Substantia nigra (tissue), 51 donors: ENCODE measurements at places on chromosomes 2 and 18.
A peak's percentile ranks its signal among the peaks of the same experiment; 100 is the strongest.

GRCh38 chr2:229443546-229444268 is 172.6 kb upstream of the PID1 start:
- DNase-seq = no peak

DNA sequence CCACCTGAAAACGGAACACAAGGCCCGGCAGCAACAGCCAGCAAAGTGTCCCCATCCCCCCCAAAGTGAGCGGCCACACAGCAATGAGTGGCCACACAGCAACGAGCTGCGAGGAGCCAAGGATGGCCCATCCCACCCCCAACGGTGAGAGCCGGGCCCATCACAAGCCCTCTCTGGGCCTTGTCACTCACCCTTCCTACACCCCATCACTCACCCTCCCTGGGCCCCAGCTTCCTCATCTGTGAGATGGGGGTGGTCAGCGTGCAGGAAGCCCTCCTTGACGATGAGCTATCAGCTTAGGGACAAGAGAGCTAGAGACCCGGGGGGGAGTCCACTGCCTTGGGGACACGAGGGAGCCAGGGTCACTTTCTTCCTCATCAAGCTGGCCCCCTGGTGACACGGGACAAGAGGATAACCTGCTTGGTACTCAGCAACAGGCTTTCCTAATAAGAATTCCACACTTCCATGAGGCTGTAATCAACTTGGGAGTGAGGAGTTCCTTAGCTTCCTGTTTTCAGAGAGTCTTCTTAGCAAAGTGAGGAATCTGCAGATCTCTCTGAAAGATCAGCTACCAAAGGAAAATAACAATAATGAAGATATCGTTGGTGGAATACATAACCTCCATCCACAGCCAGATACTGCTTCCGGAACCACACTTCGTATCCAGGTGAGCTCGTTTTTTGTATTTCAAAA is 92.8 kb downstream of the HDAC4 start:
- no peak for DNase-seq

GRCh38 chr2:71895320-71896161 is 252.1 kb downstream of the CYP26B1 start:
- no peak for DNase-seq

- DNase-seq = no peak
Measured at GRCh38 chr2:150426315-150426714, 61.2 kb downstream of the RND3 start.

GRCh38 chr2:26429779-26430578 is 28.3 kb downstream of the DRC1 start:
- DNase-seq = no peak

DNA sequence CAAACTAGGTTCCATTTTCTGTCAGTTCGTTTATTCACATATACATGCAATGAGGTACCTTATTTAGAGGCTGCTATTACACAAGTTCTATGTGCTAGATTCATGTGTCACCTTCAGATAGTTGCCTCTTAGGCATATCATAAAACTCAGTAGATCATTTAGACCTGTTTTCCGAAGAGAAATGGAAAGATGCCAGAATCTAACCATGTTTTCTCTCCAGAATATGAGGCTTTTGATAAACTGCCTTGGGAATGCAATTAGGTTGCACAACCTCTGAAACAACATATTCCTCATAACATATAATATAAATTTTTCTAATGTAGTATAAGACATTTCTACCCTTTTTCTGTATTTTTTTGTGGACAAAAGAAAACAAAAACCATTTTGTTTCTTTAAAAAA is 108.1 kb downstream of the PRPF40A start:
- DNase-seq = no peak

DNA sequence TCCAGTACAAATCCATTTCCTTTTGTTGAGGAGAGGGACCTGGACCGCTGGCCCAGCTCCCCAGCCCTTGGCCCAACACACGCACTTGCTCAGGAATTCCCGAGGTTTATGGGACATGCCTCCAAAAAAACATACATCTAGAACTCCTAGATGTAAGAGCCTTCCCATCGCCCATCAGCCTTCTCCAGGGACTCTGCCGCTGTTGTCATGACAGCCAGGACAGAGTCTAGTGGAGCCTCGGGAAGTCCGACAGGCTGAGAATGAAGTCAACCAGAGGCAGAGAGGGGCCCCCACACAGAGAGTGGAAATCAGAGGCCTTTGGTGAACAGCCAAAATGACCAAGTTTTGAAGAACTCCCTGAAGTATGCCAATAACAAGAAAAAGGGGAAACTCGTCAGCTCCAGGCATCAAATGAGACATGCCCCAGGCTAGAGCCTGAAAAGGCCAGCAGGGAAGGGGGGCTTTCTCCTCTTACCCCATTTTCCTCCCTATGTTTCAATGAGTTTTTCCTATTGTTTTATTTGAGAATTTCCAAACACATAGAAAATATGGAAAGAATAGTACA is 43.2 kb upstream of the CAB39 start:
- DNase-seq = no peak

- no peak for DNase-seq
Measured at GRCh38 chr2:232793271-232793670, 16.9 kb upstream of the KCNJ13 start.

GRCh38 chr2:222866358-222866960 is 5.6 kb downstream of the ACSL3 start:
- DNase-seq = no peak

DNA sequence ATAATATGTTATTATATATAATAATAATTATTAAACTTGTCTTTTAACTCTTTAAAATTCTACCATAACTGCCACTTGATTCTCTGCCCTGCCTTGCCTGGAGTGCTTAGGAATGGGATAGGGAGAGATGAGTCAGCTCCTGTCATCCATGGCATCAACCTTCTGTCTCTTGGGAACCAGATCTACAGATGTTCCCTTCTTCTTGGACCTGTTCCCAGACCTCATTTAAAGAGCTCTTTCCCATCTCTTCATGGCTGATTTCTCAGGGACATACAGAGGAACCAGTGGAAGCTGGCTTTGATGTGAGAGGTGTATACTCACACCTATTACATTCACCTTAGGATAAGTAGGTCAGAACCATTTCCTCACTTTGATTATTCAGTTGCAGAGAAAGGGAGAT is 155.3 kb upstream of the MYO3B start:
- no peak for DNase-seq

DNA sequence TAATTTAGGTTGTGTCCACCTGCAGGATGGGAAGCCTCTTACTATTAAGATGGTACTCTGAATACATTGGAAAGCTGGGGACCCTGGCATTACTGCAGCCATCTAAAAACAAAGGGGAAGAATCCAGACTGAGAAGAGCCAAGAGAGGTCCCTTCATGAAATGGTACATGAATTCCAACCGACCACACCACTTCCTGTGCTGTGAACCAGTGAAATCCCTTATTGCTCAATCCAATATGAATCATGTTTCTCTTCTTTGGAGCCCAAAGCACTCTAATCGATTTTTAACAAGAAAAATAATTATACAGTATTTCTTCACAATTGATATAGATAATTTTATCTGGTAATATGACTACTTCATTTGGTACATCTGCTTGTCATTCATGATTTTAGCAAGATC is 479.7 kb upstream of the RAB6C start:
- DNase-seq = no peak

GRCh38 chr2:137935591-137935990 is 28.7 kb upstream of the HNMT start:
- no peak for DNase-seq

DNA sequence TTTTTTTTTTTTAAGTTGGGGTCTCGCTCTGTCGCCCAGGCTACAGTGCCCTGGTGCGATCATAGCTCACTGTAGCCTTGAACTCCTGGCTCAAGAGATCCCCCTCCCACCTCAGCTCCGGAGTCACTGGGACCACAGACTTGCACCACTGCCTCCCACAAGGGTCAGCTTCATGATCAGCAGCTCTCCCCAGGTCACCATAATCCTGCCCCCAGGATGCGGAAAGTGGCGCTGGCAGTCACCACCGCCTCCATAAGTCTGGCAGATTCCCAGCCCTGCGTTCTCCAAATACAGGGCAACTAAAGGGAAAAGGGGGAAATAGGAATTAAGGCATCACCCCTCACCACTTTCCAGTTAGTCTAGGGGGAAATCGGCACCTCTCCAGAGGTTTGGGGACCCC is 5.2 kb upstream of the ARID5A start:
- DNase-seq = no peak

DNA sequence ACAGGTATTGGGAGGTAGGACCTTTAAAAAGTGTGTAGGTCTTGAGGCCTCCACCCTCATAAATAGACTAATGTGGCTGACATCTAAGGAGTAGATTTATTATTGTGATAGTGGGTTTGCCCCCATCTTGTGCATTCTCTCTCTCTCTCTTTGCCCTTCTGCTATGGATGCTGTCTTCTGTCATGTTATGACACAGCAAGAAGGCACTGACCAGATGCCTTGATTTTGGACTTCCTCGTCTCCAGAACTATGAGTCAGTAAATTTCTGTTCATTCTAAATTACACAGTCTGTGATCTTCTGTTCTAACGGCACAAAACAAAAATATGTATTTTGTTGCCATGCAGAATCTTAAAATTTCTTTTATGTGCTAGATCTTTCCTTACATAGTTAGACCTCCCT is 66.9 kb downstream of the ATAD2B start:
- no peak for DNase-seq

- DNase-seq = no peak
Measured at GRCh38 chr18:75799449-75800330, 372.2 kb upstream of the SMIM21 start.

GRCh38 chr2:181777734-181778133 is 97.4 kb upstream of the NEUROD1 start:
- no peak for DNase-seq

DNA sequence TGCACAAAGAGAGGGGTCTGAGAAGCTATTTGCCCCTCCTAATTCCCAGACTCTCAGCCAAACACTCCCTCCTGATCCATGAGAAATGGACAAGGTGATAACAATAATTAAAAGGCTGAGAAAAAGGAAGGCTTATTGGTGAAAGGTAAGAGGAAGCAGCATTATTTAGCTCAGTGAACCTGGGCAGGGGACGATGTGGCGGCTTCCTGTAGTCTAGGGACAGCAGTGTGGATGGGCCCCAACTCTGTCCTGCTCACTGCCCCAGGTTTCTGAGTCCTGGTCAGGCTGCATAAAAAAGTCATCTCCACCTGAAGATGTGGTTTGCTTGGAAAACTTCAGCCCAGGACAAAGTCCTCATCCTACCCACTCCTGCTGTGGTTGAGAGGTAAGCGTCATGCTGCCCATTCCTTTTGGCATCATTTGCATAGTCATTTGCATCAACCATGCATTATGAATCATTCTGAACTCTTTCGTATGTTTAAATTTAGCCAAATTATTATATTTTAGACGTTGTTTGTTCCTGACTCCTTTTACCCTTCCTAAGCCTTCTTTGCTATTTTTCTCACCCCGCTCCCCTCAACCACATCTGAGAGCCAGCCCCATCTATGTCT is 126.8 kb downstream of the CLIP4 start:
- DNase-seq = no peak

- DNase-seq = no peak
Measured at GRCh38 chr2:117085256-117085655, 729.2 kb upstream of the DDX18 start.

DNA sequence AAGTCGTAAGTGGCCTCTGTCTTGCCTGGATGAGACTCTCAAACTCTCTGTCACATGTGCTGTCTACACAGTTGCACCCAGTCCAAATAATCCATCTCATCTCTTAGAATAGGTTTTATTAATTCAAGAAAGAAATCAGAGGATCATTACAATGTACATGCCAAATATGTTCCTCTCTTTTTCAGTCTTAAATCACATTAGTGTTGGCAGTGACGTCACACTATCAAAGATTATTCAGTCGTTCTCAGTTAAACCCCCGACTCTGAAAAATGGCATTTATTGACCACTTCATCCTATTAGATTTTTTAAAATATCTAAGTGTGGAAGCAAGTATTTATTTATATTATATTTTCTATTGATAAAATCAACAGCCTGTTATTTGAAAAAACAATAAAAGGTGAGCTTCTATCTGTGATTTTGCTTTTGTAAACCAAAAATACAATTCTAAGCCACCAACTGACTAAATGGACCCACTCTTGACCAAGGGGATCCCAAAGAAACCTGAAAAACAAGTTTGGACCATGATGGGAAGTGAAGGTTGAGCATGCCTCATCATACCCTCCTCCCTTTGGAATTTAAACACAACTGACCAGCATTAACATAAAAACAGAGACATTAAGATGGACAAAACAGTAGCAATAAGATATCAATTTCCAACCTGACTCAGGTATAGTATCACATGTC is 1894.4 kb upstream of the LRRTM1 start:
- DNase-seq = no peak

- DNase-seq = no peak
Measured at GRCh38 chr2:190718652-190719526, 70.0 kb downstream of the NAB1 start.

DNA sequence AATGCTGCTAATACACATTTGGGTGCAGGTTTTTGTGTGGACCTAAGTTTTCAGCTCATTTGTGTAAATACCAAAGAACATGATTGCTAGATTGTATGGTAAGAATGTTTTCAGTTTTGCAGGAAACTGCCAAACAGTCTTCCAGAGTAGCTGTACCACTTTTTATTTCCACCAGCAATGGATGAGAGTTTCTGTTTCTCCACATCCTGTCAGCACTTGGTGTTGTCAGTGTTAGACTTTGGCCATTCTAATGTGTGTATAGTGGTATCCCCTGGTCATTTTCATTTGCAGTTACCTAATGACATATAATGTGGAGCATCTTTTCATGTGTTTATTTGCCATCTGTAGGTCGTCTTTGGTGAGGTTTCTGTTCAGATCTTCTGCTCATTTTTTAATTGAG is 336.4 kb downstream of the GBX2 start:
- no peak for DNase-seq

GRCh38 chr18:50240080-50240563 is 26.2 kb downstream of the CFAP53 start:
- DNase-seq = no peak

DNA sequence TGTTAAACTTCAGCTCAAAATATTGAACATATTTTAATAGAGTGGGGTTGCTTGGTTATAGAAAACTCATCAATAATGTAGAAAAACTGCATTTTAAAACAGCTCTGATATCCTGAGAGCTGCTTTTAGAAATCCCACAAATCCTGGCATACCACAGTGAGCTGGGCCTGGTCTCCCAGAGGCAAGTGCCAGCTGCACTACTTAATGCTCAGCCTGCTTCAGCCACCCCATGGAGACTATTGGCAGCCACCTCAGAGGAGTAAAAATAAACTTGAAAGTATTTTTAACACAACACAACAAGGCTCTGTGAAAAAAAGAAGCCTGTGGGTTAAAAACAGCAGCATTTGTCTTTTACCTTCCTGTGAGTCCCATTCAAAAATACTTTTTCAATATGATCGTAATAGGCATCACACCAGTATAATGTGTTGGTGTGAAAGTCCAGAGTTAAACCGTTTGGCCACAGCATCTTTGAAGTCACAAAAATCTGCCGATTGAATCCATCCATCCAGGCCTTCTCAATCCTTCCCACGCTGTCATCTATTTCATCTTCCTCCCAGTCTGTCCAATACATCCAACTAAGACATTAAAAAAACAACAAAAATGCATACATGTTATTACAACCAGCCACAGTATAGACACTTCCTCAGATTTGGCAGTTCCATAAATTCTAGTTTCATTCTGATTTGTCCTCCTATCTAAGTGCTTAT is 1115.3 kb downstream of the LRP1B start:
- peak; percentile 54 for DNase-seq

GRCh38 chr2:190789074-190790004 is 91.3 kb upstream of the GLS start:
- DNase-seq = no peak
